Muscle of leg (tissue), 16 donors: ENCODE measurements at places on chromosomes 6 and 20. TPM values are rescaled to one million over a fixed set of nuclear protein-coding genes. Genes with fewer than 3 reads are reported as not detected.

KCNQ5 gene
- polyA plus RNA-seq, result 0.57 TPM

CYB5R4 gene
- 9.6 TPM for polyA plus RNA-seq

HRH3 gene
- polyA plus RNA-seq, result 0.24 TPM

TMEM217 gene
- polyA plus RNA-seq, result 0.34 TPM

MAP3K5 gene
- 2.3 TPM for polyA plus RNA-seq

ENPP3 gene
- 0.32 TPM for polyA plus RNA-seq

RBBP8NL gene
- polyA plus RNA-seq, result not detected

GSTA2 gene
- not detected for polyA plus RNA-seq

MUCL3 gene
- polyA plus RNA-seq, result not detected

BTN1A1 gene
- 0.09 TPM for polyA plus RNA-seq

FOXQ1 gene
- polyA plus RNA-seq, result 0.44 TPM

DSP gene
- 3.4 TPM for polyA plus RNA-seq

GNAS-AS1 gene
- 3.3 TPM for polyA plus RNA-seq

PPARD gene
- polyA plus RNA-seq, result 18.5 TPM

BPI gene
- polyA plus RNA-seq, result 1.3 TPM

WFDC10B gene
- polyA plus RNA-seq, result not detected

OOEP gene
- polyA plus RNA-seq, result not detected

CALHM4 gene
- polyA plus RNA-seq, result 0.15 TPM

CLIC5 gene
- 15.4 TPM for polyA plus RNA-seq

DCDC2 gene
- 0.16 TPM for polyA plus RNA-seq

SRC gene
- 16.6 TPM for polyA plus RNA-seq

LY6G6F gene
- polyA plus RNA-seq, result not detected

CD83 gene
- 9.9 TPM for polyA plus RNA-seq

MATN4 gene
- polyA plus RNA-seq, result 0.41 TPM

CAGE1 gene
- polyA plus RNA-seq, result not detected

DAAM2 gene
- polyA plus RNA-seq, result 39.9 TPM

PRSS16 gene
- 0.36 TPM for polyA plus RNA-seq

CARMIL1 gene
- 3.7 TPM for polyA plus RNA-seq

CLDN20 gene
- 0.12 TPM for polyA plus RNA-seq

VIP gene
- 2.5 TPM for polyA plus RNA-seq

COL10A1 gene
- 0.17 TPM for polyA plus RNA-seq

NR2E1 gene
- not detected for polyA plus RNA-seq

KIAA1755 gene
- polyA plus RNA-seq, result 19.6 TPM

UNC5CL gene
- 2.5 TPM for polyA plus RNA-seq

WDR27 gene
- polyA plus RNA-seq, result 33.0 TPM

SLC35F1 gene
- polyA plus RNA-seq, result 2.8 TPM
